Activated T-cell treated with anti-CD3 and anti-CD28 coated beads, Interleukin-2, amount 50 U/mL, for 72 hours (primary cell): ENCODE measurements at places on chromosomes 12 and 14. TPM values are rescaled to one million over a fixed set of nuclear protein-coding genes. Genes with fewer than 3 reads are reported as not detected.

The PLA2G1B gene
- not detected for total RNA-seq

The TSHR gene
- total RNA-seq, result not detected

The CPNE6 gene
- total RNA-seq, result 0.14 TPM

The TC2N gene
- 55.4 TPM for total RNA-seq

The RASSF9 gene
- total RNA-seq, result not detected

The ATF7 gene
- total RNA-seq, result 28.1 TPM

DNA sequence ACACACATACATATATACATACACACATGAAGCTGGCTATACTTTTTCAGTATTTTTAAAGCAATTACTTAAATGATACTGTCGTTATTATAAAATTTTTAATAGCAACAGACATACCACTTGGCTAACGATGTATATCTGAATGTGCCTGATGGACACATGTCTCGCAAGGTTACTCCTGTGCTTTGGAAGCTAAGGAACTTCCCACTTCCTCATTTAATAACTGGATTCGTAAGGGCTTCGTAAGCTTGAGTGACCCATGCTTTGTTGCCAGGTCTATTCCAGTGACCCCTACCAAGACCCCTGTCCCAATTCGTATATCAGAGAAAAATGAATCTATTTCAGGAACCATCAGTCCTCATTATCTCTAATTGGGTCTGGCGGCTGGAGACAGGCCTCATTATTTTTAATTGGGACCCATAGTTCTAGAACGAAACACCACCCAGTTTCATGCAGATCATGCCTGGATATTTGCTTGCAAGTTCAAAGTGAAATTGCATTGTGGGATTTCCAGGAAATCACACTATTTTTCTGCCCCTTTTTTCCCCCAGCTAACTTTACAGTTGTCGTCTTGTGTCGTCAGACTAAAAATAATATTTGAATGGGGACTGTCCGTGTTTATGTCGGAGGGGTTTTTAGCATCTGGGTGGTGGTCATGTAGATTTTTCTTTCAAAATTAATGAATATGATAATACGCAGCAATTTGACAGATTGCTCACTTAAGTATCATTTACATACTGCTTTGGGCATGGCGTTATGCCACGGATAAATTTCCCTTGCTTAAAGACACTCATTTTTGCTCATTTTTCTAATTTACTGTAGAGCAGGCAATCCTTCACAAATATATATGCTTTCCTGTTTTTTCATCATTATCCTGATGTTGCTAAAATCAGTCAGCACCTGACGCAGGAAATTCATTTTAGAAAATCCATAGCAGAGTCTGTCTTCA, 17.1 kb upstream of the MYO1H start:
- DNase-seq, result no peak
- no peaks in the 10 kb centered on the region for H3K4me1 ChIP-seq
- H3K27me3 ChIP-seq, result no peaks in the 10 kb centered on the region
- H3K4me3 ChIP-seq, result no peak overlapping the region

DNA sequence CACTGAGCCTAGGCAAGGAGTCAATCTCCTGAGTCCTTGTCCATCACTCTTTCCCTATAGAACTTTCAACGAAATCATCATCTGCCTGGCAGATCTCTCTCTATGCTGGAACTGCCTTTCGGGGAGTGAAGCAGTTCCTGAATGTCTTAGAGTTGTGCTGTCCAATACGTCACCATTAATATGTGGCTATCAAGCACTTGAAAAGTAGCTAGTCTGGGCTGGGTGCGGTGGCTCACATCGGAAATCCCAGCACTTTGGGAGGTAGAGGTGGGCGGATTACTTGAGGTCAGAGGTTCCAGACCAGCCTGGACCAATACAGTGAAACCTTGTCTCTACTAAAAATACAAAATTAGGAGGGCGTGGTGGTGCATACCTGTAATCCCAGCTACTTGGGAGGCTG, 35.1 kb downstream of the NRDE2 start:
- H3K4me1 ChIP-seq, result peaks cover 15% of the 10 kb centered on the region
- no peak for DNase-seq
- H3K27me3 ChIP-seq, result no peaks in the 10 kb centered on the region
- peaks cover 7% of the 10 kb centered on the region for H3K36me3 ChIP-seq

GRCh38 chr14:96802963-96803362, 5.8 kb downstream of the VRK1 start:
- no peak overlapping the region for H3K27ac ChIP-seq
- no peak overlapping the region for H3K4me3 ChIP-seq
- peaks cover 68% of the 10 kb centered on the region for H3K4me1 ChIP-seq
